ENCODE measurements at places on chromosomes 13 and 19.

DNA sequence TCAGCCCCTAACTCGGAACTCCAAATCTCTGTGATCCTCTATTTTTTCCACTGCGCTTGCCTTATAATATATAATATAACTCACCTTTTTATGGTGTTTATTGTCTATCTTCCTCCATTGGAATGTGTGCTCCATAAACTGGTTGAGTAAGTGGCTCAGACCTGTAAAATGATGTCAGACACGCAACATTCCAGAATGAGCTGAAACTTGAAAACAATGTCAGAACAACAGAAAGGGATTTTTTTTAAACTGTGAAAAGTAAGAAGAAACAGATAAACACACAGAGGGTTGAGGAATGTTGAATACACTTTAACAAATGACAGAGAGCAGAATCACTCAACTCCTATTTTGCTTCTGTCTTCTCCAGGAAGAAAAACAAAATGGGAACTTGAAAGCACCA lies 19.1 kb upstream of the FAM216B start:
- no peak for DNase-seq

- DNase-seq, result no peak
Measured at GRCh38 chr19:32023564-32023832, 321.9 kb upstream of the ZNF507 start.

DNA sequence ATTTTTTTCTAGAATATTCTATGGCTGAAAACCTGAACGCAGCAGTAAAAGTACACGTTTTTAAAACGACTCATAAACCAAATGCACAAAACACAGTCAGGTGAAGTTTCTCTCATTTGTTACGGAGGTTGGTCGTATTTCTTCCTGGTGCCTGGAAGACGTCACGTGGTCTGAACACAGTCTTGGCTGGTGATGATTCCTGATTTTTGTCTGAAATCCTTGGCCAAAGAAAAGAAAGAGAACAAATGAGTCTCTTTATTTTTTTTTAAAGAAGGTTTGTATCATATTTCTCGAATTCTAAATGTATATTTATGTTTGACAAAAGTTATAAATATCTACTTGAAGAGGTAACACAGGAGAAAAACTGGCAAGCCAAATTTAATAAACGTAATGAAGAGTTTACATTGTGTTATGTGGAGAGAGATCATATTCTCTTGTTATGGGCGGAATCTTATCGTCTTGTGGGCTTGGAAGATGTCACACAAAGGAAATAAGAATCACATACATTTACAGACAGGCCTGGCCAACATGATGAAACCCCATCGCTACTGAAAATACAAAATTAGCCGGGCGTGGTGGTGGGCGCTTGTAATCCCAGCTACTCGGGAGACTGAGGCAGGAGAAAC lies 10.0 kb upstream of the PNMA8A start:
- DNase-seq, result no peak

DNA sequence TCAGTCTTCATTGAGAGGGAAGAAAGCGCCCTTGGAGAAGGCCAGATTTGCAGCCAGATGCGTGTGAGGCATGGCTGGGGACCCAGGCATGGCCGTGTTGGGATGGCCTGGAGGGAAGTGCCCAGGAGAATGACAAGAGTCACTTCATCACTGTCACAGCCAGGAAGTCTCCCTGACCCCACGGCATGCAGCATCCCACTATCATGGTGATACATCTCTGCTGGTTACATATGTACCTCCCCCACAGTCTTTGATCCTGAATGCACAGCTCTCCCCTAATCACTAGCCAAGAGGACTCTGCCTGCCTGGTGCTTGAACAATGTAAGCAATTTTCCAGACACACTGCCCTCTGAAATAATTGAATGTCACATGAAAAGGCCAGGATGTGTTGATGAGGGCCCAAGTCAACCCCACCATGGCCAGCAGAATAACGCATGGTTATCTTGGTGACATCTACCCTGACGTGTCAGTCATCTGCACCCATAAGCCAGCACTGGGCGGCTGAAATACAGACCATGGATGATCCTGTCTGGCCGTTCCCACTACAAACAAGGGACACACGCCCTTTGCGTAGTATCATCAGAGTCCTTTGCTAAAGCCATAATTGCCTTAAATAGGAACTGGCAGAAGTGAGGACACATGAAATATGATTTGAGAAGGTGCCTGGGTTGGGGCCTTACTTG lies 149.7 kb upstream of the SPACA7 start:
- no peak for DNase-seq

- DNase-seq, result no peak
Measured at GRCh38 chr13:19927117-19927748, 31.3 kb upstream of the ZMYM2 start.

- DNase-seq, result no peak
Measured at GRCh38 chr13:44819772-44820171, 169.5 kb downstream of the NUFIP1 start.

- no peak for DNase-seq
Measured at GRCh38 chr19:8826371-8826770, 5.7 kb downstream of the ZNF558 start.

GRCh38 chr13:109904218-109904617 lies 117.8 kb upstream of the IRS2 start:
- DNase-seq, result no peak

Data from activated CD8-positive, alpha-beta memory T cell treated with anti-CD3 and anti-CD28 coated beads, Interleukin-2, amount 50 U/mL, for 4 hours (primary cell).